Panc1 (cell line): ENCODE measurements at places on chromosomes 7 and 10.

DNA sequence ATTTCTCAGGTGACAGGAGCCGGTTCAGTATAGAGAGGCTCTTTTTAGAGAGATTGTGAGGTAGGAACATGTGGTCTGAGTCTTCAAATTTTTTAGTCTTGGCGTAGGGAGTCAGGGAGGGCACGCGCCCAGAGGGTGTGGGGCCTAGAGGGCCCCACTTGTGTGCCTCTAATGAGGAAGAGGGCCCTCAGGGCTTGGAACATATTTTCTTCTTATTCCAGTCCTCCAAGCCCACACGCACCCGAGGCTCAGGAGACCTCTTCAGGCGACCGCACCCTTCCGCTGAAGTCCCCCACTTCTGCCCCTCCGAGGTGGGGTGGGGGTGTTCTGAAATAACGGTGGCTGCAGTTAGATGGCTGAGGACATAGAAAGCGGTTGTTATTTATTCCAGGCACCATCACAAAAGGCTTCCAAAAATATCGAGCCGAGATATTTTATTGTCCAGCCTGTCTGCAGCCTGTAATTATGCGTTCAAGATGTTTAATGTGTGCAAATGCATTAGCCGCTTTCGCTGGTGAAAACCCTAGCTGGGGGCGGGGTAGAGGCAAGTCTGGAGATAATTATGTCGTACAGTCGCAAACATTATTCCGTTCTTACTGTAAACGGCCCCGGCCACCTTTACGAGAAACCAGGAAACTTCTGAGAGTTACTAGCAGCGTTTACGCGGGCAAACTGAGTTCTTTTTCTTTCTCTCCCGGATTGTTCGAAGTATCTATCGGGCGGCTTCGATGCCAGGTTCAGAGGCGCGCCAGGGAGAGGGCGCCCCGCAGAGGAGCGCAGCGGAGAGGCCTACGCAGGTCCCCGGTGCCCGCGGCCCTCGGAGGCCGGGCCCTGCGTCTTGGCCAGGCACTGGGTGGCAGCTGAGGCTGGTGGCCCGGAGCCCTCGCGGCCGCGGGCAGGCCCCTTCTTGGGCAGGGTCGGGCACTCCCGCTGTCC lies 12.9 kb upstream of the HOXA13 start:
- no peak for DNase-seq

GRCh38 chr10:49139028-49139845 lies 5.4 kb upstream of the FAM170B start:
- DNase-seq, result no peak

DNA sequence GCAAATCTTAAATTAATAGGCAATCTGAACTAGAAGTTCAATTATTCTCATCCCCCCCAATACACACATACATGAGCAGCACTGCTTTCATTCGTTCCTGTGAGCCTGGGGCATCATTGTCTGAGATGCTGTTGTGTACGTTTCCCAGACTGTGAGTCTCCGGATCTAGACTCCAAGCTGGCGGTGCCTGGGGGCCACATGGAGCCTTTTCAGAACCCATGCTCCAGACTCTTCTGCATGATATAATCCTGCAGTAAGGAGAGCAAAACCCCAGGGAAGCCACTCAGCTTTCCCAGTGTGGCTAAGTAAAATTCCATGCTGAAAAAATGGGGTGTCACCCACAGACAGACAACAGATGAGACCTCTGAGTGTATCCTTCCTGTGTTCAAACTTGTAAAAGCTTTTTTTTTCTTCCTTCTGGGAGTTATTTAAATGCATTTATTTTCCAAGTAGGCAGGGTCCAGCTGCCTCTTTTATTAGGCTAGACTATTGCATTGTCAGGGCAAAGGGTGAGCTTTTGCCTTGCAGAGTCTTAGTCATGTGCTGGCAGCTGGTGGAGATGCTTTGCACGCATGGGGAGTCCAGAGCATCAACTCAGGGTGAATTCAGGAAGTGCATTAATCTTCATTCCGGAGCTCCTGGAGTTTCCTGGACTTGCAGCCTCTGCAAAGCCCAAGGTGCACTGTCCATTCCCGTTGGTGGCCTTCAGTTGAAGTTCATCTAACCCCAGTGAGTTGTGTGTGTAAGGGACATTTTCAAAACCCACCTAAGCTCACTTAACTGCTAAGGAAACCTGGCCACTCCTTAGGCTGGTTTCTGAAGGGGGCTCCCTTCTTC lies 185.7 kb upstream of the ADO start:
- DNase-seq, result no peak

DNA sequence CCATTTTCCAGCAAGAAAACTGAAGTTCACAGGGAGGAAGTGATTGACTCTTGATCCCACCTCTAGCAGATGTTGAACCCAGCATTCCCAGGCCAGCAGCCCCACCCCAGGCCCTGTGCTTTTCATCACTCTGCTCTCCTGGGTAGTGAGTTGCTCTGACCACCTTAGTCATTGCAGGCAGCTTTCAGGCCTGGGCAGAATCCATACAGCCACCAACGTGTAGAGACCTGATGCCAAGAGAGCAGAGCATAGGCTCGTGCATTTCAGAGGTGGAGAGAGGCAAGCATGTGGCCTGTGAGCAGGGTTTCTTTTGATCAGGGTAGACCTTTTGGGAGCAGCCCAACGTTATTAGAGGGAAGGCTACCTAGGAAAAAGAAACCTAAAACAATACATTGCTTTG lies 334.6 kb downstream of the PTEN start:
- DNase-seq, result no peak

GRCh38 chr10:27661514-27662286 lies 83.9 kb downstream of the MKX start:
- DNase-seq, result no peak

DNA sequence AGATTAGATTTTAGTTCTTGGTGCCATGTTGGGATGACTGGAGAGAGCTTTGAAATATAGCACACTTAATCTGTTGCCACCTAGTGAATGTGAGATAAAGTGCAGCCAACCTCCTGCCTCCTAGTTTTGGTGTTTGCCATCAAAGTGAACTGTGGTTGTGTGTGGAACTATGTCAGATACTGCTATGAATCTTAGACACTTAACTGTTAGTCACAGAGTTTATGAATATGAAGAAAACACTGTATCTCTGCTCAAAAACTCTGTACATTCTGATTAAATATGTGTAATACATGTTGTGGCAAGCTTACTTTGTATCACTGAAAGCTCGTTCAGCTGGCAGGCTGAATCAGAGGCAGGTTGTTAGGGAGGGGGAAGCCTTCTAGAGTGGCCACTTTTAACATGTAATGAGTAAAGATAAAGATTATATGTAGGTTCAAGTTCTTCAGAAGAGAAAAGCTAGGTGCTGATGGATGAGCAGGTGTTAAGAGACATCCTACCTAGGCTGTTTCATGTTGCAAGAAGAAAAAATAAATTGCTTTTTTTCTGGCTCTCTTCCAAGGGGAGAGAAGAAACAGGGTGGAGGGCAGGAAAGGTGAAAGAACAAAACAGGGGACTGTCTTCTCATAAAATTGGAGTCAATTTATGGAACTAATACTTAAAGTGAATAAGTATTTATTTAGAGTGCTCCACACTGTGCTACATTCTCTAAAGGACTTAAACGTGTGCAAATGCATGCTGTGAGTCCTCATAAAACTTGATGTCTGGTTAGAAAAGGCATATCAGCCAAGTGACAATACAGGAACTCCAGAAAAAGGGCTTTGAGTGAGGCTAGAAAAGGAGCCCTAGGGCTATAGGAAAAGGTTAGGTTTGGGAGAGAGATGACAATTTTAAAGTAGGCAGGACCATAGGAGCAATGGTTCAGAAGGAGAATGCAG lies 14.1 kb upstream of the LAMB1 start:
- no peak for DNase-seq

GRCh38 chr10:31927565-31927883 lies 1.1 kb downstream of the ARHGAP12 start:
- no peak for DNase-seq

DNA sequence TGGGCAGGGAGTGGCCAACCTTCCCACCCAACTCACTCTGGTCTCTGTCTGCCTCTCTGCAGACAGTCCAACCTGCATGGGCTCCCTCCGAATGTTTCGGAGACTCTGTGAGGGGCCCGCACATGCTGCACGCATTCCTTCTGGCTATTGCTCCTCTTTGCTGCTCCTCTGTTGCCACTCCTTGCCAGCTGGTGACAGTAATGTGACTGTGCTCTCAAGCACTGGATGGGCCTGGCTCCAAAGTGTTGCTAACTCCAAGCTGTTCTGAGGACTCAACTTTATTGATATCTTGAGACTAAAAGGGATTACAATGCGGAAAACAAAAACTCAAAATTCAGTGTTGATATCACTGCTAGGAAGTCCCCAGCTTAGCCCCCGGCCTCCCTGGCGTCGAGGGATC lies 105.4 kb upstream of the KIF5B start:
- DNase-seq, result no peak

DNA sequence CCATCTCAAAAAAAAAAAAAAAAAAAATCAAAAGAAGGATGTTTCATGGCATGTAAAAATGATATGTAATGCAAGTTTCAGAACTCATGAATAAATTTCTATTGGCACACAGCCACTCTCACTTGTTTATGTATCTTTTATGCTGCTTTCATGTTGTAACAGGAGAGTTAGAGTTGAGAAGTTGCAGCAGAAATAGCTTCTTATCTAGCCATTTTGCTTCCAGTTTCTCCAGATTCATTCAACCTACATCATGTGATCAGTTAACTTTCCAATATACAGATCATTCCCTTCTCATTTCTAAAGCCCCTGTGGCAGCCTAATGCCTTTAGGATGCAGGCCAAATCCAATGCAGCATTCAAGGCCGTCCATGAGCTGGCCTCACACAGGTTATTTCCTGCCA lies 30.4 kb downstream of the ZNF786 start:
- no peak for DNase-seq

GRCh38 chr7:116740231-116740630 lies 68.2 kb downstream of the MET start:
- DNase-seq, result no peak

DNA sequence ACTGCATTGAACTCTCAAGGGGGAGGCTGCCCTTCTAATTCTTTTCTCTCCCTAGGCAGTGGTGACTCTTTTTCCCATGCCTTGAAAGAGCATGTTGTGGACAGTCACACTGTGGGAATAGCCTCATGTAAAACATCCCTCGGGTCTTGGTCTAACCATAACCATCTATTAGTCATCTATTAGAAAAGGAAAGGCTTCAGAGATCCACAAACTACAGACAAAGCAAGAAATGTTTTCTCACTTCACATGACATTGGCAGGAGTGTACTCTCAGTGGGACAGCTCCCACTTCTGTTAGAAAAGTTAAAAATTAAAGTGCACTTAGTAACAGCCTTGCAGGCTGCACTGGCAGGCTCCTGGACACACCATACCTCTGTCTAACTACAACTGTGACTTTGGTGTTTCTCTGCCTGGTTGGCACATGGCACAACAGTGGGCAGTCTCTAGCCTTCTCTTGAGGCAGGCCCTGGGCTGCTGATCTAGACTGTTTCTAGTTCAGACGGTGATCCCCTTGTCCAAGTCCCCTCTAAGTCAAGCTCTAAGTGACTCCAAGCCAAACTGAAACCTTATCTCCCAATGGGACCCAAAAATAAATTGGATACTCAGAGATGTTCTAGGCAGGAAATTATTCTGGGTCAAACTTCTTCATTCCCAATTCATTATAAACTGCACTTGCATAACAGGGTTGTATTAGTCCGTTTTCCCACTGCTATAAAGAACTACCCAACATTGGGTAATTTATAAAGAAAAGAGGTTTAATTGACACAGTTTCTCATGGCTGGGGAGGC lies 57.9 kb upstream of the ITGB1 start:
- DNase-seq, result no peak

DNA sequence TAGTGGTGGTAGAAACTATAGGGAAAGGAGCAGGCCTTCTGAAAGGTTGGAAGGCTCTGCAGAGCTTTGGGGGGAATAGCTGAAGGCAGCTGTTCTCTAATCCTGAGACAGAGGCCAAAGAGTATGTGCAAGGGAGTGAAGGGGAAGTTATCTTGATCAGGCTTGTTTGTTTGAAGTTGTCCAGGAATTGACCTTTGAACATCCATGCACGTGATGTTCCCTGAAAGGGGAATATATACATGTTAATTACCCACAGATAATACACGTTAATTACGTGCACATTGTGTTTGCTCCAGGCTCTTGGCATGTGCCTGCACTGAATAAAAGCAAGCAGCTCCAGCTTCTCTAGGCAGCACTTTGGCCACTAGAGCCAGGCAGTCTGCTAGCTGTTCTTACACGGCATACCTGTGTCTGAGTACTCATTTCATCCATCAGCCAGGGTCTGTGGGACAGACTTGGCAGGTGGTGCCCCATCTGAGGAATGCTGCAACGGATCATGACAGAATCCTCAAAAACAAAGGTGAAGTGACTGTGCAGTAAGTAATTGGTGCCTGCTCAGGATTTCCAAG lies 18.0 kb upstream of the STARD3NL start:
- DNase-seq, result no peak

GRCh38 chr7:106365252-106366005 lies 80.6 kb upstream of the NAMPT start:
- no peak for DNase-seq

GRCh38 chr10:70809726-70810125 lies 6.0 kb upstream of the SGPL1 start:
- DNase-seq, result no peak

DNA sequence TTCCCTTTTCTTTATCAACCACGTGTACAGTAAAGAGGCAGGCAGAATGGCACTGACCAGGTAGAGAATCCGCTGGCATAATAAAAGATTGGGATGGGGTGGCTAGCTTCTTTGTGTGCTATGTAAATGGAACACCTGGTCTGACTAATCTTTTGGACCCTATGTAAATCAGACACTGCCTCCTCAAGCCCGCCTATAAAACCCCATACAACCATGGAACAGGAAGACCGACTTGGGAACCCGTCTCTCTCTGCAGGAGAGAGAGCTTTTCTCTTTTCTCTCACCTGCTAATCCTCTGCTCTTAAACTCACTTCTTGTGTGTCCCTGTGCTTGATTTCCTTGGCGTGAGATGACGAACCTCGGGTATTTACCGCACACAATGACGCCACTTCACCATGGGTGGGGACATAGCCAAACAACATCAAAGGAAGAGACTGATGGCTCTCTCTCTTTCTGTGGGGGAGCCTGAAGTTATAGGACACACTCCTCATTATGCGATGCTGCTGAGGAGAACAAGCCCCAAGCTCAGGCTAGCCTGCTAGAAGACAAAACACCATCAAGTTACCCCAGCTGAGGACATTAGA lies 94.2 kb downstream of the ARL5B start:
- DNase-seq, result no peak

DNA sequence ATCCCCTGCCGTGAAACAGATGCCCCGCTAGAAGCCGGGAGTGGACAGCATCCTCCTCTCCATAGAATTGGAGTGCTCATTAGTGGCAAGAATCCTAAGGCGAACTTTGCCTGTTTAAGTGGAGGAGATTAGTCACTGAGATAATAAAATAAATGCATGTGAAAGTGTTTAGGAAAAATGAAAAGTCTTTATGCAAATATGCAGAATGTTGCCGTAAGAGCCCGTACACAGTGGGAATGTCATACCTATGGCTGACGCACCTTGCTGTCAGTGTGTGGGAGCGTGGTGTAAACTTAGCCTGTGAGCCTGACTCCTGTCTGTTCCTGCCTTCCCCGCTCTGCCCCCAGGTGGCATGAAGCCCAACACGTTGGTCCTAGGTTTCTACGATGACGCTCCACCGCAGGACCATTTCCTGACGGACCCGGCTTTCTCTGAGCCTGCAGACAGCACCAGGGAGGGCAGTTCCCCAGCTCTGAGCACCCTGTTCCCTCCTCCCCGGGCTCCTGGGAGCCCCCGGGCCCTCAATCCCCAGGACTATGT lies 1.7 kb upstream of the TRIP6 start:
- DNase-seq, result no peak
